ENCODE measurements at places on chromosomes 12 and 14.

DNA sequence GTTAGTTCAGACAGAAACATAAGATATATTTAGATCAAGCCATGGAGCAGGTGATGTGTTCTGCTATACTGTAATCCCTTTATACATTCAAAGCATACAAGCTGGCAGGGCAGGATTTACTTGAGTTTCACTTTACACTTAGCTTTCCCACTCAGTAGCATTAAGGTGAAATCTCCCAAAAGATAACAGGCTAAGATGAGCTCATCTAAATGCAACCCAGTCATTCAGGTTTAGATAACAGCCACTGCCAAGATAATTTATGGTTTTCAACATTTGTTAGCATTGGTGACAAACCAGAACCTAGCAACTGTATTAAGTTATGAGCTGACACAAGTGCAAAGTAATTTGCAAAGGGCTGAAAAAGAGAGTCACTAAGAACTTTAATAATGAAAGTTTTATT lies 925.1 kb upstream of the ATXN7L3B start:
- DNase-seq, result no peak

DNA sequence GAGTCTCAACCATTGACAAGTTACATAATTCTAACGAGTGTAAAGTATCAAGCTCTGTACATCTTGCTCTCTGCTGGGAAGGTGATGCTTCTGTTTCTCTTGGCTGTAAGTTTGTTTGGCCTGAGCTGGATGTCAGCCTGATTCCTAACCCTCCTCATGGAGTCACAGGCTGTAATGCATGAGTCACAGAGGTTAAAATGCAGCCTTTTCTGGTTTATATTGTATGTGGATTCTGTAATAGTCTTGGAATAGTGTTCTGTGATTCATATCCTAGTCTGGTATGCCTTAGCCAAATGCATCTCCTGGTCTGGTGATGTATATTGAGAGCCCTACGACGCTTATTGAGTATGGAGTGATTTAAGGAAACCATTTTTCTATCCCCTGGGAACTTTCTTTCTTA lies 104.5 kb upstream of the FRMD6 start:
- no peak for DNase-seq

- DNase-seq, result no peak
Measured at GRCh38 chr12:56927281-56927680, 6.9 kb downstream of the SDR9C7 start.

DNA sequence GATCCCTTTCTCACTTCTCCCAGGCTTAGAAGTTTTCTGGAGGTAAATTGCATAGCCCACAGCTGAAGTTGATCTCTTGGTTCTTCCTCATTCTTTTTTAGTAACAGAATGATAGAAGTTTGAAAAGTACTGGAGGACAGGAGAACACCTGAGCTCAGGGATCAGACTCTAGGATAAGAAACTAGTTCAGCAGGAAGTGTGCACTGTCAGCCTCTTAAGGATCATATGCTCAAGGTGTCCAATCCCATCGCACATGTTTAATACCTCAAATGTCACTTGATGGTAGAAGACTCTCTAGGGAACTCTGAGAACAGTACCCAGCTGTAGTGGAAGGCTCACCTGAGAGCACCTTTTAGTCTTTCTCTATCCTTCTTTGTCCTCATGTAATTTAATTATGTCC lies 14.7 kb upstream of the LIMA1 start:
- DNase-seq, result no peak

DNA sequence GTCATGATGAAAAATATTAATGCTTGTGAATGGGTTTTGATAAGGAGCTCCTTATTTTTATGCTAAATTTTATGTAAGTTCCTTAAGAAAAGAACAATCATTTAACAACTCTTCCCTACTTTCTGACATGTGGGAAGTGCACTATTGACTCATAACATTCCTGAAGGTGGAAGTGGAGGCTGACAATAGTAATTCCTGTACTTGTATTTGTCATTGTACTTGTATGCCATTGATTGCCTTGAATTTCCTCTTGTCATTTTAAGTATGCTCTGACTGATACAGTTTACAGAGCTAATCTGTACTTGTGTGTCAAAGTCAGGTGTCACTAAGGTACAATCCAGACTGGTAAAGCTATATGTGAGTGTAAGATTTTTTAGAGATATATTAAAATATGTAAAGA lies 440.0 kb downstream of the SLC16A7 start:
- DNase-seq, result no peak
